ENCODE measurements at places on chromosomes 12 and 14.

- H3K27me3 ChIP-seq: no peaks in the 10 kb centered on the region
- H3K36me3 ChIP-seq: no peaks in the 10 kb centered on the region
- no peak overlapping the region for H3K27ac ChIP-seq
- no peak overlapping the region for H3K4me3 ChIP-seq
- no peaks in the 10 kb centered on the region for H3K4me1 ChIP-seq
Observed at GRCh38 chr12:92124689-92125029, 21.0 kb downstream of the BTG1 start.

DNA sequence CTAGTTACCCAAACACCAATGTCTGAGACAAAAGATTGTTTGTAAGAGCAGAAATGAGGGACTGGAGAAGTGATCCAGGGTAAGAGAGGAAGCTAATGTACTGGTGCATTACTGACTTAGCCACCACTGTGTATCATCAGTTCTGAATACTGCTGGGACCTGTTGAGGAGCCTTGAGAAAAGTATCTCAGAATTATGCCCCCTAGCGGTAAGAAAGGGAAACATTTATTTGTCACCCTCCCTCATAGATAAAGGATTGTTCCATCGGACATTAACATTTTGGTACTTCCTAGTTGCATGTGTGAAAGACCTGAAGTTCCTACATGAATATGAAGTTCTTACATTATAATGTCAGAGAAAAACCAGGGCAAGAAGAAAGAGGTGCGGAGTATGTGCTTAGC, 612.5 kb downstream of the FSCB start:
- H3K27ac ChIP-seq: no peak overlapping the region
- no peaks in the 10 kb centered on the region for H3K36me3 ChIP-seq
- no peaks in the 10 kb centered on the region for H3K4me1 ChIP-seq
- no peaks in the 10 kb centered on the region for H3K27me3 ChIP-seq
- DNase-seq: no peak
- H3K4me3 ChIP-seq: no peak overlapping the region

DNA sequence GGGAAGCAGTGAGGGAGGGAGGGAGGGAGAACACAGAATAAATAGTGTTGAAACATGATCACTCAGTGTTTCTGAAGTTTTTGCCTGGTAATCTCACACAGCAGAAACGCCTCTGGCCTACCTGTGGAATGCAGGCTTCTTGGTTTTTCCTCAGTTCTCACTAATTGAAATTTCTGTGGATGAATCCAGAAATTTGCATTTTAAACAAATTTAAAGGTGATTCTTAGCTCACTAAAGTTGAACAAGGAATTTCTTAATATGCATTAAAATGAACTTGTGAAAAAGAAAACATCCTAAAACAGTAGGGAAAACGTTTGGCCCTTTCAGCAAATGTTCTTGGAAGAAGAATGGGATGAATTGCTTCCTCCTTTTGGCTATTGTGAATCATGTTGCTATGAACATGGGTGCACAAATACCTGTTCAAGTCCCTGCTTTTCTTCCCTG, 1.4 kb downstream of the RNASE9 start:
- H3K4me1 ChIP-seq: no peaks in the 10 kb centered on the region
- H3K27me3 ChIP-seq: no peaks in the 10 kb centered on the region
- H3K36me3 ChIP-seq: no peaks in the 10 kb centered on the region
- no peak overlapping the region for H3K27ac ChIP-seq
- no peak overlapping the region for H3K4me3 ChIP-seq
- DNase-seq: no peak

GRCh38 chr12:109116611-109116949, 193 bp downstream of the ACACB start:
- no peaks in the 10 kb centered on the region for H3K27me3 ChIP-seq
- no peak overlapping the region for H3K4me3 ChIP-seq
- no peaks in the 10 kb centered on the region for H3K36me3 ChIP-seq
- no peak for DNase-seq

All from thyroid gland (tissue), 4 donors.